Umbilical cord (tissue), 2 donors: ENCODE measurements at places on chromosomes 12 and 14.

GRCh38 chr14:61179796-61180398 lies 101.2 kb downstream of the TMEM30B start:
- no peak for DNase-seq

DNA sequence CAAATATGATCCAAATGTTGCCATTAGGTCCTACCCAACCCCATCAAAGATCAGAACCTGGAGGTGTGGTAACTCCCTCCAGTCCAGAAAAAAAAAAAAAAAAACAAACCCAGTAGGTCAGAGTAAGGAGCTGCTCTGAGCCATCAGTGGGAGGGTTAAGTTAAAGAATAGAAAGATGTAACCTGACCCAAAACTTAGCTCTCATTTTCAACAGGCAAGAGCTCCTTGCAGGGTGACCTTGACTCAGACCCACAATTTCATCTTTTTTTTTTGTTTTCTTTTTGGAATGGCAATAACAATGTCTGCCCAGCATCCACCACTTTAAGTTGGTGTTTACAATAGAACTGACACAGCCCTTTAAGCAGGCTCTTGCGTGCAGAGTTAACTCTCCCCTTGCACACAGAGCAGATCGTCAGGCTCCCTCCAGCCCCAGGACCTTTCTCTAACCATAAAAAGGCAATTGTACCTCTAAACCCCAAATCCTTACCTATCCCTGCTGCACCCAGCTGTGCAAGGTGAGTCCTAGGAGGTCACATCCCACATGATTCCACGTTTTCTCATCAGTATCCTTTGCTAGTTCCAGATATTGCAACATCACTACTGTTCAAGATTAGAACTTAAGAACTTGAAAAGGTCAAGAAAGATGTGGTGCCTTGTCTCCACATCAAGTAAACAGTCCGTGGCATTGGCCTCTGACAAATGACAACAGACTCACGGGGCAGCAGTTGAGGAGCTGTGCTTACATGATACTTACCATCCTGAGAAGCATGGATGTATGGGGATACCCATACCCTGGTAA lies 178.6 kb upstream of the EEA1 start:
- peak; percentile 17 for DNase-seq

GRCh38 chr12:44616402-44616801 lies 259.7 kb downstream of the NELL2 start:
- DNase-seq, result peak; percentile 35

GRCh38 chr14:70788898-70789297 lies 20.4 kb downstream of the MAP3K9 start:
- DNase-seq, result no peak

GRCh38 chr14:55624913-55625312 lies 44.9 kb downstream of the KTN1 start:
- no peak for DNase-seq

DNA sequence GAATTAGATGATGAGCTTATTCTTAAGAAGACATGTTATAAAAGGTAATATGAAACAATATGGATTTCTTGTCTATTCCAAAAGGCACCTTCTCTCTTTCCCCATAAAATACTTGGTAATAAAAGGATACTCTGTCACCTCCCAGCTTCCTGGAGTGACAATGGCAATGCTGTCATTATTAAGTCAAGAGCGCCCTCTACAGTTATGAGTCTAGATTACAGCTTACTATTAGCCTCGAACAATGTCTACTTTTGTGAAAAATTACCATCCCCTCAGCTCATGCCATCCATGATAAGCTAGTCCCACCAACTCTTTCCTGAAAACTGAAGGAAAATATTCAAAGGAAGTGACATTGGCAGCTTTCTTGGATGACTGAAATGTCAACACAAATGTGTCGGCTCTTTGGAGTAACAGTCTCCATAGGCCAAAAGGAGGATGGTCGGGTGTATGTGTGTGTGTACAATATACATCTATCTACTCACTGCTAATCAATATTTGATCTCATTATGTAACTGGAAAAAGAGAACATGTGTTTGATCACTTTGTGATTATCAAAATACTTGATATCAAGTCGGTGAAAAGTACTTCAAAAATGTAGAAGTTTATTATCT lies 48.7 kb upstream of the CDKN3 start:
- DNase-seq, result peak; percentile 50

- no peak for DNase-seq
These were observed 3.5 kb upstream of the ACACB start for GRCh38 chr12:109112720-109113465.

DNA sequence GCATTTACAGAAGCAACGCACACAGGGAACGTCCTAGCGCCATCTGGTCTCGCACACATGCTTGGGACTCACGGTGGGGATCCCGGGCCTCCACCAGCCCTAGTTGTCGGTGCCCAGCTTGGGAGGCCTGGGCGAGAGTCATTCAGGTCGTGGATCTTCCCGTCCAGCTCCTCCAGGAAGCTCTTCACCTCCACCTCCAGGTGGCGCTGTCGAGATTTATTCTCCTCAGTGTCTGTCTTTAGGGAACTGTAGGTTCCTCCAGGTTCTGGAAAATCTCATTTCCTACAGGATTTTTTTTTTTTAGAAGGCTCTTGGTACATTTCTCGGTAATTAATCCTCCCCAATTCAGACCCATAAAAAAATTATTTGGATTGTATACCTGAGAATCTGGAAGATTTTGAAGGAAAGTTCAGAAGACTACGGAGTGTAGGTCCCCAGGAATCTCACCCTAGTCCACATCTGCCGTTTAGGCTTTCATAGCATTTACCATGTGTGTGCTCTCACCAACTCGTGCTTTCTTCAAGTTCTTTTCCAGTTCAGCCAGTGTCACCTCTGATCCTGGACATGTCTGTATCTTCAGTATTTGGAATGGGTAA lies 910.0 kb downstream of the TMEM121 start:
- no peak for DNase-seq

DNA sequence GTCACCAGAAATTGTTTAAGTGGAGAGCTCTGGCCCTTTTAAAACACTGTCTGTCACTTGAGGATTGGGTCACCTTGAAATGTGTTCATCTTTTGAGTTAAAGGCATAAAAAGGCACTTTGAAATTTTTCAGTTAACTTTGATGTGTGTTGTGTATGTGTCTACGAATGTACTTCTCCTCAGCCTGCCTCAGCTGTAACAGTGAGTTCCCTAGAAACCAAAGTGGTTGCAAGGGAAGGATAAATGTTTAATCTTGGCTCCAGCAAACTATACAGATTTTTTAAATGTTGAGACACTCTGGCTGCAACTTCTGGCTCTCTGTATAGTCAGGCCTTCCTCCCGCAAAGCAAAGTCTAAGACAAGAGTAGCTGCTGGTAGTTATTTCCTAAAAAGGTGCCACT lies 8.3 kb downstream of the DERA start:
- DNase-seq, result peak; percentile 61

- DNase-seq, result no peak
These were observed 84.4 kb upstream of the CISTR start for GRCh38 chr12:53836119-53836655.

- no peak for DNase-seq
These were observed 46.6 kb upstream of the LRIG3 start for GRCh38 chr12:58966939-58967338.

GRCh38 chr12:13961971-13962370 lies 19.4 kb downstream of the GRIN2B start:
- DNase-seq, result no peak
